ENCODE measurements at places on chromosomes 12 and 14. TPM values are rescaled to one million over a fixed set of nuclear protein-coding genes. Genes with fewer than 3 reads are reported as not detected.

DNA sequence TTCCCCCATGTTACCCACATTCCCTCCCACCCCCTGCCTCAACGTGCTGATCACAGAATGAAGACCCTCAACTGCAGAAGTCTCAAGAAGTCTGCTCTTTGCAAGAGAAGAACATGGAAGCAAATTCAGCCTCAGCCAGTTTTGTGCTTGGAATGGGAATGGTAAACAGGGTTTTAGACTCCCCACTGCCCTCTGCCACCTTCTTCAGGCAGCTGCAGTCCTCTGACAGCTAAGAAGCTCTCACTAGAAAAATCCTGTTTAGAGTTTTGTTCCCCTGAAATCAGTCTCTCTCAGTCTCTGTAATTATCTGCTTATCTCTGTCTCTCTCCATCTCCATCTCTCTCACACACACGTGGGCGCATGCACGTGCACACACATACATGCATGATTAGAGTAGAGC lies 85.4 kb downstream of the CRACR2A start:
- DNase-seq = no peak
- no peak overlapping the region for H3K4me3 ChIP-seq
- H3K36me3 ChIP-seq = peaks cover 58% of the 10 kb centered on the region
- peaks cover 9% of the 10 kb centered on the region for H3K4me1 ChIP-seq
- H3K27ac ChIP-seq = no peak overlapping the region
- H3K27me3 ChIP-seq = no peaks in the 10 kb centered on the region

GRCh38 chr14:50910495-50911420 lies 33.5 kb downstream of the PYGL start:
- H3K36me3 ChIP-seq = no peaks in the 10 kb centered on the region
- H3K27ac ChIP-seq = no peak overlapping the region
- H3K4me1 ChIP-seq = no peaks in the 10 kb centered on the region
- H3K4me3 ChIP-seq = no peak overlapping the region

- no peak overlapping the region for H3K27ac ChIP-seq
- DNase-seq = peak; percentile 4
- no peaks in the 10 kb centered on the region for H3K27me3 ChIP-seq
- no peaks in the 10 kb centered on the region for H3K36me3 ChIP-seq
Measured at GRCh38 chr14:96631621-96632362, 129.6 kb downstream of the PAPOLA start.

GRCh38 chr12:68231691-68232090 lies 6.1 kb upstream of the IL26 start:
- peaks cover 44% of the 10 kb centered on the region for H3K4me1 ChIP-seq
- H3K27ac ChIP-seq = peak overlapping the region; percentile 25
- H3K27me3 ChIP-seq = peaks cover 15% of the 10 kb centered on the region
- H3K36me3 ChIP-seq = no peaks in the 10 kb centered on the region
- DNase-seq = no peak

- peaks cover 18% of the 10 kb centered on the region for H3K4me1 ChIP-seq
- H3K27ac ChIP-seq = no peak overlapping the region
- no peak overlapping the region for H3K4me3 ChIP-seq
- peaks cover 10% of the 10 kb centered on the region for H3K27me3 ChIP-seq
Measured at GRCh38 chr12:59403259-59403932, 192.4 kb upstream of the SLC16A7 start.

DNA sequence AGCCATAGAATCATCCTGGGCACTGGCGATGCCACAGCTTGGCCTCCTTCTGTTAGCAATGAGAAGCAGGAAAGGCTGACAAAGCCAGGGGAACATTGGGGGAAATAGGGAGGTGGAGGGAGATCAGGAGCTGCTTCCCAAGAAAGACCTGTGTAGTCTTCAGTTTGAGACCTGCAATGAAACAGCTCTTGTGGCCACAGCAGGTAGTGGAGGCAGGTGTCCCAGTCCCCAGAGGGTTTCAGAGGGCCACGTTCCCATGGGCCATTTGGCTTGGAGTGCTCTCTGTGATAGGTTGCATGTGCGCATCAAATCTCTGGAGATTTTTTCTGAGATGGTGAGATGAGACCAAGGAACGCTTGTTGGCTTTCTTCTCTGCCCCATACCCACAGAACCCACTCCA lies 14.4 kb upstream of the OR6S1 start:
- peaks cover 24% of the 10 kb centered on the region for H3K4me1 ChIP-seq
- DNase-seq = no peak
- no peak overlapping the region for H3K4me3 ChIP-seq
- H3K27me3 ChIP-seq = peaks cover 56% of the 10 kb centered on the region
- no peak overlapping the region for H3K27ac ChIP-seq

DNA sequence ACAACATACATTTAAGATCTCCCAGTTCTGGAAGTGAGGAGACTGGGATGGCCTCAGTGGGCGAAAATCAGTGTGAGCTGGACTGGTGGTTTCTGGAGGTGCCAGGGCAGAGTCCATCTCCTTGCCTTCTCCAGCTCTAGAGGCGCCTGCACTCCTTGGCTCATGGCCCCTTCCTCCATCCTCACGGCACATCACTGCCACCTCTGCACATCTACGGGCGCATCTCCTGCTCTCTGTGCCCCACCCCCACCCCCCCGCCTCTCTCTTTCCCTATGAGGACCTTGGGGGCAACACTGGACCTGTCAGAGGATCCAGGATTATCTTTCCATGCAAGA lies 62.8 kb upstream of the DIO3 start:
- no peak overlapping the region for H3K4me3 ChIP-seq
- DNase-seq = no peak
- H3K27ac ChIP-seq = no peak overlapping the region
- H3K27me3 ChIP-seq = no peaks in the 10 kb centered on the region

DNA sequence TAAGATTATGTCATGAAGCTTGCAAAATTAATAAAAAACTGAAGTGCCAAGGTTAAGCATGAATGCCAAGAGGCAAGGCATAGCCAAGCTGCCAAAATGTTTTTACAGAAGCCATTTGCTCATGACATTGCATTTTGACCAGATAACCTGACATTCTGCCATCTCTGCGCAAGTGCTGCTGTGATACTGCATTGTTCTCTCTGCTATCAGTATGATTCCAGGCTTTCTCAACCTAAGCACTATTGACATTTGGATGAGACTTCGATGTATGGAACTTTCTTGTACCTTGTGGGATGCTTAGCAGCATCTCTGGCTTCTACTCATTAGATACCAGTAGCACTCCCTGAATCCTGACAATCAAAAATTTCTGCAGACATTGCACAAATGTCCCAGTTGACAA lies 139.2 kb downstream of the RASSF9 start:
- no peak overlapping the region for H3K4me3 ChIP-seq
- no peaks in the 10 kb centered on the region for H3K36me3 ChIP-seq
- H3K4me1 ChIP-seq = no peaks in the 10 kb centered on the region
- H3K27ac ChIP-seq = no peak overlapping the region
- no peaks in the 10 kb centered on the region for H3K27me3 ChIP-seq

DNA sequence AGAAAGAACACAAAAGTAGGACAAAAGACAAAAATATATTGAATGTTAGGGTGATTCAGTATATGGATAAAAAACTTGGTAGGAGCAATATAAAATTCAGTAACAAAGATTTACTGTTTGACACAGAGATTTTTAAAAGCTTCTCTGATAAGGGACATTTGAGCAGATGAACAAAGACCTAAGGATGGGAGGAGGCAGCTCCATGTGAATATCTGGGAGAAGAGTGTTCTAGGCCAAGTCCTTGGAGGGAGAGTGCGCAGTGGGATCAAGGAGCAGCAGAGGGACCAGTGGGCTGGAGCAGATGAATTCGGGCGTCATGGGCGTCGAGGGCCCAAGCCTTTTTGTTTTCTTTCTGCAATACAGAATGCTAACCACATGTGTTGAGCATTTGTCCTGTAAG lies 174.4 kb downstream of the PRKCH start:
- H3K36me3 ChIP-seq = peaks cover 48% of the 10 kb centered on the region
- no peak overlapping the region for H3K4me3 ChIP-seq
- no peak overlapping the region for H3K27ac ChIP-seq
- no peaks in the 10 kb centered on the region for H3K27me3 ChIP-seq

DNA sequence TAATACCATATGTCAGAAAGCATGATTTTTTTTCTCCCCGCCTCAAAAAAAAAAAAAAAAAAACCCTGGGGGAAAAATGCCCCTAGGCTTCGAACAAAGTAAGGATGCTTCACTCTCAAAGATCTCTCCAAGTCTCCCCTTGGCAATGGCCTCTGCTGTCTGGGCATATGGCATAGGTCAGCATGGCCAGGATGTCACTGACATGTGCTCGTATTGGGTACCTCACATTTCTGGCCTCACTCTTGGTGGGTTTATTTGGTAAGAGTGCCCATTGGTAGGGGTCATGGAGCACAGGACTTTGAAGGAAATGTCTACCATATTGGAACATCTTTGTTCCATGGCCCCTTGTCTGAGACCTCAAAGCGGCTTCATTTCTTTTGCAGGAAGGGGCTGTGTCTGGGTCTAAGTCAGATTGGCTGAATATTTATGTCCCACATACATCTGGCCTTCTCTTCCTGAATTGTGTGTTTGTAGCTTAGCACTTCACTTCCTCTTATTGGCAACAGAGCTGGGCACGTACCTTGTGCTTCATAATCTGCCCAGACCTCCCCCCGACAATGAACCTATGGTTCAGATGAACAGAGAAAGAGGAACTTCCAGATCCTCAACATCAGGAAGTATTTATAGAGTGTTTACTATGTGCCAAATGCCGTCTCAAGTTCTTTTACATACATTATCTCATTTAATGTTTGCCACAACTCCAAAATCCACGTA lies 36.3 kb upstream of the OAS1 start:
- H3K27ac ChIP-seq = no peak overlapping the region
- DNase-seq = no peak
- no peaks in the 10 kb centered on the region for H3K36me3 ChIP-seq
- H3K4me3 ChIP-seq = no peak overlapping the region
- no peaks in the 10 kb centered on the region for H3K4me1 ChIP-seq
- peaks cover 33% of the 10 kb centered on the region for H3K27me3 ChIP-seq

DNA sequence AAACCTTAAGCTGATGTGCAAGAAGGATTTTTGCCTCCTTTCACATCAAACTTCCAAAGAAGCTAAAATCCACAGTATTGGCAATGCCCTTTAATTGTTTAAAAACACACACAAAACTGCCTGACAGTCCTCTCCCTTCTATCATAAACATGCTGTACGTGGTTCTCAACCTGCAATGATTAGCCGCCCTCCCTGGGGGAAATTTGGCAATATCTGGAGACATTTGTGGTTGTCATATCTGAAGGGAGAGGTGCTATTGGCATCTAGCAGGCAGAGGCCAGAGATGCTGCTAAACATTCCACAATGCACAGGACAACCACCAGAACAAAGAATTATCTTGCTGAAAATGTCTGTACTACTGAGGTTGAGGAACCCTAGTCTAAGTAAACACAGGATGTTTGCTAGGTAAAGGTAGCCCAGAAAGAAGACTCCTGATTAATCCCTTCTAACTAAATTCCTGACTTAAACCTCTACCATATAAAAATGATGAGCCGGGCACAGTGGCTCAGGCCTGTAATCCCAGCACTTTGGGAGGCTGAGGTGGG lies 1.2 kb downstream of the ACOT6 start:
- H3K27me3 ChIP-seq = peaks cover 10% of the 10 kb centered on the region
- no peak overlapping the region for H3K27ac ChIP-seq
- peak overlapping the region; percentile 79 for H3K4me3 ChIP-seq
- DNase-seq = no peak
- peaks cover 3% of the 10 kb centered on the region for H3K4me1 ChIP-seq

DNA sequence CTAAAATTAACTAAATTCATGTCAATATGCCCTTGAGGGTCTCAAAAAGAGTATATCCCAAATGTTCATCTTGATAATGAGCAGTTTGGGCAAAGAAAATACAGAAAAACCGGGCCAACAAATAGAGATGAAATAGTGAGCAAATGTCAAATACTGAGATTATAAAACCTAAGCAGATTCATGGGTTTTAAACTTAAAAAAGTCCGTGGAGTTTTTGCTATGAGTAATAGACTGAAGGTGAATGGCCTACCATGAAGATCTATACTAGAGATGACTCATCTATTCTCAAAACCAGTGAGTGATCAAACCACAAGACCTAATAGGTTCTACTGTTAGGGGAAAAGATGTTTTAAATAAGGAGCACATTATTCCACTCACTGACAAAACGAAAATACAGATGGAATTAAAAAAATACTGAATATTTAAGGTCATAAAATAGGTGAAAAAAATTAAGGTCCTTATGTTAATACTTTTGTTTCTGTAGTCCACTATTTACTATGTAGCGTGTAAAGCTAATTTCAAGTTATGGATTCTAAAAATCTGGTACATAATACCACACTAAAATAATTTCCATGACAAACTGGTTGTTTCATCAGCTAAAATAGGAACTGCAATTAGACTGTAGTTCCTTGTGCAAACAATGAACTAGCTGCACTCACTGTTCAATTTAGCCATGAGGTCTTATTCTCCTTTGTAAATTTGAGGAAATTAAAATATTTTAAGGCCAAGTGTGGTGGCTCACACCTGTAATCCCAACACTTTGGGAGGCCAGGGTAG lies 5.0 kb downstream of the HNRNPC start:
- peaks cover 57% of the 10 kb centered on the region for H3K4me1 ChIP-seq
- no peaks in the 10 kb centered on the region for H3K27me3 ChIP-seq
- peak overlapping the region; percentile 96 for H3K27ac ChIP-seq
- H3K4me3 ChIP-seq = peak overlapping the region; percentile 99
- peaks cover 97% of the 10 kb centered on the region for H3K36me3 ChIP-seq

DNA sequence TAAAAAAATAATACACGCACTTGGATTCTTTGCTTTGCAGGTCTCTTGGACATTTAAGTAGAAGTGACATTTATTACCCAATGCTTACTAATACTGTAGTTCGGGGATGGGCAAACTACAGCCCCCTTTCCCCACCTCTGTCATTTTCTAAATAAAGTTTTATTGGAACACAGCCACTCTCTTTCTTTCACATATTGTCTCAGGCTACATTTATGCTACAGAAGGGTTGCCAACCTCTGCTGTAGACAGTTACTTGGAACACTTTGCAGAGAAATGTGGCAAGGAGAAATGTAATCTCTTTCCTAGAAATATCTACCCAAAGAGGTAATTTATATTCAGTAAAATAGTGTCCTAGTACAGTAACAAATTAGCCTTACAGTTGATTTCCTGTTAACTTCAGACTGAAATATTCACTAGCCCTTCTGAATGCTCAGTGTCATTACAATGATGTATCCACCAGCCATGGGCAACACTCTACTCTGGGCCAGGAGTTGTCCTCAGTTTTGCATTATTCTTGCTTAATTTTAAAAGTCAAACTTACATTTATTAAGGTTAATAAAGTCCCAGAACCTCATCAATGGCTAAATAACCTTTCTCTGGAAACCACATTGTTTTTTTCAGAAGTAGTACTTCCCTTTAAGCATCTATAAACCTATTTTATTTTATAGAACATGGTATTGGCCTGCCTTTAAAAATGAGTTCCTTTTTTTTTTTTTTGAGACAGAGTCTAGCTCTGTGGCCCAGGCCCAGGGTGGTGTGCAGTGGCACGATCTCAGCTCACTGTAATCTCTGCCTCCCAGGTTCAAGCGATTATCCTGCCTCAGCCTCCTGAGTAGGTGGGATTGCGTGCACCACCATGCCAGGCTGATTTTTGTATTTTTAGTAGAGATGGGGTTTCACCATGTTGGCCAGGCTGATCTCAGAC lies 269.6 kb upstream of the AMIGO2 start:
- DNase-seq = no peak
- peaks cover 19% of the 10 kb centered on the region for H3K36me3 ChIP-seq
- peak overlapping the region; percentile 98 for H3K27ac ChIP-seq

GRCh38 chr14:105058521-105059034 lies 6.7 kb downstream of the GPR132 start:
- H3K4me1 ChIP-seq = peaks cover 38% of the 10 kb centered on the region
- peaks cover 41% of the 10 kb centered on the region for H3K36me3 ChIP-seq
- DNase-seq = no peak
- no peak overlapping the region for H3K4me3 ChIP-seq
- peak overlapping the region; percentile 97 for H3K27ac ChIP-seq
- H3K27me3 ChIP-seq = no peaks in the 10 kb centered on the region

The R3HDM2 gene
- 44.9 TPM for total RNA-seq

The KRT6C gene
- not detected for total RNA-seq

The KRT73 gene
- total RNA-seq = not detected

The SCYL2 gene
- total RNA-seq = 34.5 TPM

The MYH6 gene
- total RNA-seq = 0.14 TPM

The NINJ2 gene
- total RNA-seq = 3.1 TPM

The PLEK2 gene
- not detected for total RNA-seq

The SYT10 gene
- not detected for total RNA-seq

The TAS2R19 gene
- total RNA-seq = 3.6 TPM
